ENCODE measurements at places on chromosomes 3 and 15.

DNA sequence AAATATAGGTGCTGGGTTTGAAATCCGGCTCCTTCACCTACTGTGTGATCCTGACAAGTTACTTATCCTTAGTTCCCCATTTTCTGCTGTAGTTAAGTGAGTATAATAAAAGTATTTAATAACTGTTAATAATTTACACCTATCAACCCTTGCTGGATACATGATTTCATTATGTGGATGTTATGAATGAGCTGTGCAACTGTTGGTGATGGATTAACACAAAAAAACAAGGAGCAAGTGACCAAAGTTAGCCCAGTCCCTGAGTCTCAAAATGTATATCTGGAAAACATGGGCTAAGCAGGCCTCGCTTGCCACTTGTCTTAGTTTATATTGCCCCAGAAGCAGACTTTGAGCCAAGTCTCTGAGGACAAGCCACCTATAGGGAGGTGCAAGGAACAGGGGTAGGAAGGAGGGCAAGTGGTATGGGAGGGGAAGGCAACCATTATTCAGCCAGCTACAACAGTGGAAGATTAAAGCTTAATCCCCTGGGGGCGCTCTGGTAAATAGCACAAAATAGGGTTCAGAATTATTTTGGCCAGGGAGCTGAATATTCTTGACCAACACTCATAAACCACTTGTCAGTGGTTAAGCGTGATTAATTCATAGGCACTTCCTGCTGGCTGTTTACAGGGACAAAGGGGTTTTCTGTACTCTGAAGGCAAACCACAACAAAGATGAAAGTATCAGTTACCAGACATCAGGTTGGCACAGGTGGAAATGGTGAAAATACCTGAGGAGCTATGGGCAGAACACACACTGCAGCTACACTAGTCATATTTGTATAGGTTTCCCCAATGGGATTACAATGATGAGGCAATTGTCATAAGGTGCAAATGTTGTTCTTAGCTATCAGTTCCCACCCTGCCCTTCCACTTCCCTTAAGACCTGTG is 76.2 kb downstream of the TRIM42 start:
- DNase-seq, result peak; percentile 54

- no peak for DNase-seq
These were observed 223.7 kb downstream of the SQOR start for GRCh38 chr15:45858491-45858890.

DNA sequence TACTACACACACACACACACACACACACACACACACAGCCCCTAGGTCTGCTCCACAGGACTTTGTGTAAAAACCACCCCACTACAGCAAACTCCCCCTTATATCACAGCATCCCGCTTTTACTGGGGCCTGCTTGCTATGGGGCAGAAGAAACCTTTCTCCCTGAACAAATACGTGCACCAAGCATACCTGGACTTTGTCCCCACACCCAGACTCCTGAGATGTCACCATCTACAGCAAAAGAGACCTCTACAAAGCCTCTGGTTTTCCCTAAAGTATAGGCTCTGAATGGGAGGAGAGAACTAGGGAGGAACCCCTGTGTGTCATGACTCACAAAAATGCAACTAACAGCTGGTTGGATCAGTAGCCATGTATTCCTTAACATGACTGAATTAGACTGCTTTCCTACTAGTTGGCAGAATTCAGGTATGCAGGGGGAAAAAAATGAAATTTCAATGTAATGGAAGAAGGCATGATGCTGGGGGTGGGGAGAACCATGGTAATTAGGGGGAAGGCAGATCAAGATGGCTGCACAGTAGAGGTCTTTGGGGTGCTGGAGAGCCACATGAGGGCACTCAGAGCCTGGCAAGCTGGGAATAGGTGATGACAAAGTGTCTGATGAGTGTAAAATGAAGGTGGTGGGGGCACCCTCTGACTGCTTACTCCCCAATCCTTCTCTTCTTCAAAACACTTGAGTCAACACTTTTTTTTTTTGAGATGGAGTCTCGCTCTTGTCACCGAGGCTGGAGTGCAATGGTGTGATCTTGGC is 45.9 kb downstream of the DAPK2 start:
- no peak for DNase-seq

- DNase-seq, result peak; percentile 84
These were observed 12.9 kb downstream of the OPA1 start for GRCh38 chr3:193605876-193606275.

GRCh38 chr3:27423463-27423862 is 54.3 kb upstream of the NEK10 start:
- DNase-seq, result no peak

- DNase-seq, result no peak
These were observed 78.5 kb downstream of the CD47 start for GRCh38 chr3:108012304-108012703.

DNA sequence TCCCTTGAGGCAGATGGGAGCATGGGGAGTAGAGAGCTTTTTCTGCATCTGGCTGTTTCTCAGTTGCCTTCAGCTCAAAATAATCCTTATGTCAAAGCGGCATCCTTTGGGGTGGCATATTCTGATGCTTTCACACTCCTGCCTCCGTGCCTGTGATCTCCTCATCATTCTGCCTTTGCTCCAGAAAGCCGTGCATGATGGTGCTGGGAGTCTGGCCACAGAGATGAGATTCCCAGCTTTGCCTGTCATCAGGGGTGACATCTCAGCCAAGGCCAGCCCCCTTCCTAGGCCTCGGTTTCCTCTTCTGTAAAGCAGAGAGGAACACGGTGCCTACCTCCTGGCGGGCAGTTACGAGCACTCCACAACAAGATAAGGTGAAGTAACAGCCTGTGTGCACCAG is 96.3 kb upstream of the ALDH1A3 start:
- DNase-seq, result no peak

DNA sequence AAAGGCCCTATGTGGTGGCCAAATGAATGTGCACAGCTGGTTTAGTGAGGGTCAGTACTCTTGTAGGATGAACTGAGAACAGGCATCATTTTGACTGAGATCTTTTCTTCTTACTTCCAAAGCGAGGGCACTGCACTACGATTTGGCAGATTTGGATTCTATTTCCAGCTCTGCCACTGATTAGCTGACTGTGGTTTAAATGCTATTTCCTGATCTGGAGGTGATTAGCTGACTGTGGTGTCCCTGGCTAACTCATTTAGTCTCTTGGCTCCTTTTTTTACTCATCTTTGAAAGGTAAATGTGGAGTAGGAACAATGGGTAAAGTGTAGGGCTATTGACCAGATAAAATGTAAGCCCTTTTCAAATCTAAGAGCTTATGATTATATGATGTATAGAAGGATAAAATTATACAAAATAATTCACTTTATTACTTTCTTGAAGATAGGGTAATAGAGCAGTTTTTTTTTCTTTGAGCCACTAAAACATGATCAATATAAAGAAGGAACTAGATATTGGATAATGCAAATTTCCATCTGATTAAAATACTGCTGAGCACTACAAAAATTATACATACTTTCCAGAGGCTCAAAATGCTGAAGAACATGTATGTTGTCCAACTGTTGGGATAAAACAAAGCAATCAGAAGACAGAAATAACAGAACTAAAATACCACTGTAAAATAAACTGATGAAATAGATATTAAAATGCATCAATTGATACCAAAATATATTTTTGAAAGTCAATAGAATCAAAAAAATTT is 39.7 kb upstream of the PLOD2 start:
- DNase-seq, result no peak

GRCh38 chr15:31997711-31998110 is 32.6 kb upstream of the CHRNA7 start:
- DNase-seq, result no peak

GRCh38 chr3:74027121-74027520 is 402.4 kb upstream of the PDZRN3 start:
- no peak for DNase-seq

DNA sequence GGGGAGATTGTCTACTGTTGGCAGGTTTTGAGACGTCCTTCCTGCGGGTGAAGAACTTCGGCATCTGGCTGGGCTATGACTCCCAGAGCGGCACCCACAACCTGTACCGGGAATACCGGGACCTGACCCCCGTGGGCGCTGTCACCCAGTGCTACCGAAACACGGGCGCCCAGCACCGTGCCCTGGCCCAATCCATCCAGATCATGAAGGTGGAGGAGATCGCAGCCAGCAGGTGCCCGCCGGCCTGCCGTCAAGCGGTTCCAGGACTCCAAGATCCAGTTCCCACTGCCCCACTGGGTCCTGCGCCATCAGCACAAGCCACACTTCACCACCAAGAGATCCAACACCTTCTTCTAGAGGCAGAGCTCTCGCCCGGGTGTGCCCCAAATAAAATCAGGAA is 194.9 kb upstream of the EPHA6 start:
- DNase-seq, result no peak

DNA sequence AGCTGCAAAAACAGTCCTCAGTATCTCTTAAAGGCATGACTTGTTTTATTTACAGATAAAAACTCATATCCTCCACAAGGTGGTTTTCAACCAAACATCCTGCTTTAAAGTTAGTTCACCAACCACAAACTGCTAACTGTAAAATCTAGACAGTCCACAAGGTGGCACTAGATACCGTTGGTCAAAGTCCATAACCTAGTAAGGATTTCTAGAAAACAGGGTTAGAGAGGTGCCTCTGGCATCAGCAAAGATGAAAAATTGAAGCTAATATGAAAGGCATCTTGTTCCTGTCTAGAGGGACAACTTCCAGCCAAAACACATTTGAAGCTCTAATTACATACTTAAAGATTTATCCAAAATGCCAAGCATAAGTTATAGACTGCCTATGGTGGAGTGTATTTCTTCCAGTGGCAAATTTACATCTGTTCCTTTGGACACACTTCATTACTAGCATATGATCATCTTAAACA is 56.0 kb downstream of the ZMAT3 start:
- peak; percentile 78 for DNase-seq

Measured in Calu3 (cell line).